ENCODE measurements at places on chromosomes 1 and 21.

DNA sequence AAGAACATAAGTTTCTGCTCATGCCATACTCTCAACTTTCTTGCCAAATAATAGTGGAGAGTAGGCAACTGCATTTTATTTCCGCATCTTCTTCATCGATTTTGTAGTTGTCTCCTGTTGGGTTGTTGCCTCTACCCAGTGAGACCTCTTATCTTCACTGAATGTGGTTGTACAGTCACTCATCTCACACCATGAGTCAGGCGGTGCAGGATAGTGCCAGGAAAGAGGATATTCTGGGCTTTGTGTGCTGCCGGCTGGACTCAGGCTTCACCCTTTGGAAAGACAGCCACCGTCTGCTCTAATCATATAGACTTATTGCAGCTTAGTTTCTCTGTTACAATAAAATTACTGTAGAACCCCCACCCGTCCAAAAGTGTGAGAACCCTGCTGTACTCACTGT, 154.3 kb upstream of the USP24 start:
- no peak for DNase-seq

GRCh38 chr1:166730299-166730888, 108.9 kb upstream of the POGK start:
- no peak for DNase-seq

- no peak for DNase-seq
These were observed 61.1 kb upstream of the ACOT11 start for GRCh38 chr1:54486907-54487306.

GRCh38 chr1:27603681-27604578, at the start of gene AHDC1:
TSS of gene AHDC1 (minus strand) at chr1:27604144. CDS start at chr1:27552115, 52,029 bp downstream.
- DNase-seq, result peak; percentile 84

DNA sequence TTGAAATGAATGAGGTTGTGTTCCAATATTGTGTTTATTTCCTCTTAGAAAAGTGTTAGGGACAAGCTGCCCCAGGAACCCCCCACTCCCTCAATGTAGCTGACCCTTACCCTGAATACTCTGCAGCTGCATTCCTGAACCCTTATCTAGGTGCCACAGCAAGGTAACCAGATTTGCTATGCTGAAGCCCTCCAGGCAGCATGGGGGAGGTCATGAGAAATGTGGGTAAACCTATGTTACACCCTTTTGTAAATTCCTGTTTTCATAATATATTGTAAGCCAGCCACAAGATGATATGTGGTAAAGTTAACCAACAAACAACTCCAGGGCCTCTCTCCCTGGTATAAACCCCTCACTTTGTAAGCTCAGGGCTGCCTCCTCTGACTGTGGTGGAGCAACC, 27.8 kb upstream of the CLDN8 start:
- no peak for DNase-seq

DNA sequence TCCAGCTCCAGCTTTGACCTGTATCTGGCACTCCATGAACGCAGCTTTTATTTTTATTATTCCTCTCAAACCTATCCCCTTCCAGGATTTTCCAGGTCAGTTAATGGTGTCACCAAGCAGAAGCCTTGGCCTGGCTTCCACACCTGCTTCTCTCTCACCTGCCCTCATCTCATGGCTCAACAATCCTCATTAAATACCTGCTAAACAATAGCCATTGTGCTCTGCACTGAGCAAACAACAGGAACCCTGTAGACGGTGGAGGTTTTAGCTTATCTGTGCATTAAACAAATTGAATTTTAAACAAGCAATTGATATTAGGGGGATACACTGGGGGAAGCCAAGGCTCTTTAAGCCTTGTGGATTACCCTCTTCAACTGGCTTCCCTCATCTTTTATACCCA, 15.3 kb downstream of the PYCR2 start:
- DNase-seq, result peak; percentile 82

- DNase-seq, result no peak
These were observed 96.8 kb downstream of the INTS7 start for GRCh38 chr1:211938561-211938997.

DNA sequence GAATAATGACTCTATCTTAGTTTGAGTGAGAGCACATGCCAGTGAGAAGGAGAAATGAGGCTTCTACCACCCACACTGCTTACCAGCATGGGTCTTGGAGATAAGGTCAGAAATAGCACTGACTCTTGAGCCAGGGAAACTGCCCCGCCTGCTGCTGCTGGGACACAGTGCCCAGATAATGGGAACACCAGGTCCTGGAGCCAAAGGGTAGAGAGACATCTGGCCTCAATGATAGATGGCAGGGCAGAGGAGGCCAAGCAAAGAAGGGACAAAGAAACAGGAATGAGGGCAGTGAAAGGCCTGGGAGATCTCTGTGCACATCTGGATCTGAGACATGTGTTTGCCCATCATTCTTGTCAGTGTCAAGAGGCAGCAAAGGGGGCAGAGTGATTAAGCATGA, 97.4 kb downstream of the MIS18A start:
- DNase-seq, result no peak

DNA sequence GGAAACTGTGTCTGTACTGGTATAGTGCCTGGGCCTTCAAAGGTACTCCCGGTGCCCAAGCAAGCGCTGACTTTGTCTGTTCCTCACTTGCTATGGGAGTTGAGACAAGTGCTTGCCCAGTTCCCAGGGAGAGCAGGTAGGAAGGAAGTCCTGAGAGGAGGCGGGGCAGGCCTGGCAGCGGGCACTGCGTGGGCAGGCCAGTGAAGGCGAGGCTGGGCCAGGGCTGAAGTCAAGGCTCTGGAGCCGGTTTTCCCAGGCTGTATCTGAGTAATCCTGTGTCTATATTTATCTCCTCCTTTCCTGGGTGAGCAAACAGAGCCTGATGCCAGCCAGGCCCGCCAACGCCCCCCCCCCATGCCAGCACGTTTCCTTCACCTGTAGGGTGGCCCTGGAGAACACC, 15.9 kb upstream of the EDN2 start:
- peak; percentile 12 for DNase-seq

- DNase-seq, result no peak
These were observed 3.0 kb upstream of the NFIA start for GRCh38 chr1:61079296-61079897.

DNA sequence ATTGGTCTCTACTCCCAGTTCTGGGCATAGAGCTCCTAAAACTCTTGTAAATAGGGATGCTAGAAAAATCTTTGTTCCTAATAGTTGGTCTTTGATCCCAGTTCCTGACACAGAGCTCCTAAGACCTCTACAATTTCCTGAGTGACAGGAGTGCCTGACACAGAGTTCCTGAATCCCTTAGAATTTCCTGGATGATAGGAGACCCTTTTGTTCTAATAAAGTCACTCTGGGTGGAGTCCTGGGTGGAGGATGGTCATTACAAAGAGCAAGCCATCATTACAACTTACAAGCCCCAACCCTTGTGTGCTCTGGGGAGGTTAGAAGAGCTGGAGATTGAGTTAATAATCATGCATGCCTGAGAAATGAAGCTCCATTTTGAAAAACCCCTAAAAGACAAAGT, 58.4 kb downstream of the ZZZ3 start:
- DNase-seq, result no peak

GRCh38 chr1:172657586-172657985, 1.3 kb upstream of the FASLG start:
- no peak for DNase-seq

- DNase-seq, result no peak
These were observed 76.1 kb upstream of the C8B start for GRCh38 chr1:57041901-57042300.

DNA sequence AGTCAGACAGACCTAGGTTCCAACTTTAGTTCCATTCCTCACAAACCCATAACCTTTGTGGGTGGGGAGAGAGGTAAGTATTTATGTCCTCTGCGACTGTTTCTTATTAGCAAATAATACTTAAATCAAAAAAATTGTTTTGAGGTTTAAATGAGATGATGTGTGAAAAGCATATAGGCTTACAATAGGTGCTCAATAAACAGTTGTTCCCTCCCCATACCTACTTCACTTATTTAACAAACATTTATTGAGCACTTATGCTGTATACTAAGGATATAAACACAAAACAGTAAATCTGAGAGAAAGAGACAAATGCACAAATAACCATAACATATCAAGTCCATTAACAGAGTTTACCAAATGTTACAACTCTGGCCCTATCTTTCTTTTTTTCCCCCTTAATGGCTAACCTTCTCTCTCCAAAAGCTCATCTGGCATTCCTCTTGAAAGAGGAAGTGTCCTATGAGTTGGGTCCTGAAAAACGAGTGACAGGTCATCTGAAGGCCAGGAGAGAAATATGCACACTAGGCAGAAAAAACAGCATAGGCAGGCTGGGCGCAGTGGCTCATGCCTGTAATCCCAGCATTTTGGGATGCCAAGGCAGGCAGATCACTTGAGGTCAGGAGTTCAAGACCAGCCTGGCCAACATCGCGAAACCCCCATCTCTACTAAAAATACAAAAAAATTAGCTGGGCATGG, 10.3 kb downstream of the PIGM start:
- no peak for DNase-seq

DNA sequence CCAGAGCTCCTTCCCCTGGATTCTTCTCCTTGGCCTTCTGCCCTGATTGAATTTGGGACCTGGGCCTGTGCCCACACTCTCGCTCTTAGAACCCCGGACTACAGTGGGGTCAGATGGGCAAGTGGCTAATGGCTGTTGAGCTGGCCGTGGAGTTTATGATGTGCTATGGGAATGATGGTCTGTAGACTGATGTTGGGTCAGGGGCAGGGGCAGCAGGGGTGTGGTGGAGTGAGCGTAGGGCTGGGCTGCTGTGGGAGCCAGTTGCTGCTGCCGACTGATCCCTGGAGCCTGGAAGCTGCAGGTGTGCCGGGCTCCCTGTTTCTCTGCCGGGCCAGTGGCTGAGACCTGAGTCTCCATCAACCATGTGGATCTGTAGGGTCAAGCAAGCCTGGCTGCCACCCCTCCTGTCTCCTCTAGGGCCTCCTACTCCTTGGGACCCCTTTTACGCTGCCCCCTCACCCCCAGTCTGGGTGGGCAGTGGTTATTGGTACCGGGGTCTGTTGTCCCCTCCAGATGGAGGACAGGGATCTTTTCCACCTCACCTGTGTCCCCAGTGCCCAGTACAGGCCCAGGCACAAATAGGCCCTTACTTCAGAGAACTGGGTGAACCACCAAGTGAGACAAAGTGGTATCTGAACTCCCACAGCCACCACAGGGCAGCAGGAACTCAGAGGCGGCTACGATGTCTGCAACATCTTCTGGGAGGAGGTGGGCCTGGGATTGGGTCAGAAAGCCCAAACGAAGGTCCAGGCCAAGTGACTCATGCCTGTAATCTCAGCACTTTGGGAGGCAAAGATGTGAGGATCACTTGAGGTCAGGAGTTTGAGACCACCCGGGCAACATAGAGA, 5.1 kb downstream of the PODN start:
- DNase-seq, result no peak

DNA sequence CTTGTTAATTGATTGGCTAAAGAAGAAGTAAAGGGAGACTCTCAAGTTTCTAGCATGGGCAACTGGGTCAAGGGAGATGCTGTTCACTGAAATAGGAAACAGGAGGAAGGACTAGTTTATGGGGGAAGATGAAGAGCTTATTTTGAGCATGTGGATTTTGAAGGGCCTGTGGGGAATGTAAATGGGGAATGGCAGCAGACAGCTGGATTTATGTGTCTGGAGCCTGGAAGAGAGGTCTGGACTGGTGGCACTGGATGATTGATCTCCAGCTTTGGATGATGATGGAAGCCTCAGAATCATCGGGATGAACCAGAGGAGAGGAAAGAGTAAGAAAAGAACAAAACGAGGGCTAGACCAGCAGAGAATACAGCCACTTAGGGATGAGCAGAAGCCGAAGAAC, 54.9 kb upstream of the ENAH start:
- no peak for DNase-seq

DNA sequence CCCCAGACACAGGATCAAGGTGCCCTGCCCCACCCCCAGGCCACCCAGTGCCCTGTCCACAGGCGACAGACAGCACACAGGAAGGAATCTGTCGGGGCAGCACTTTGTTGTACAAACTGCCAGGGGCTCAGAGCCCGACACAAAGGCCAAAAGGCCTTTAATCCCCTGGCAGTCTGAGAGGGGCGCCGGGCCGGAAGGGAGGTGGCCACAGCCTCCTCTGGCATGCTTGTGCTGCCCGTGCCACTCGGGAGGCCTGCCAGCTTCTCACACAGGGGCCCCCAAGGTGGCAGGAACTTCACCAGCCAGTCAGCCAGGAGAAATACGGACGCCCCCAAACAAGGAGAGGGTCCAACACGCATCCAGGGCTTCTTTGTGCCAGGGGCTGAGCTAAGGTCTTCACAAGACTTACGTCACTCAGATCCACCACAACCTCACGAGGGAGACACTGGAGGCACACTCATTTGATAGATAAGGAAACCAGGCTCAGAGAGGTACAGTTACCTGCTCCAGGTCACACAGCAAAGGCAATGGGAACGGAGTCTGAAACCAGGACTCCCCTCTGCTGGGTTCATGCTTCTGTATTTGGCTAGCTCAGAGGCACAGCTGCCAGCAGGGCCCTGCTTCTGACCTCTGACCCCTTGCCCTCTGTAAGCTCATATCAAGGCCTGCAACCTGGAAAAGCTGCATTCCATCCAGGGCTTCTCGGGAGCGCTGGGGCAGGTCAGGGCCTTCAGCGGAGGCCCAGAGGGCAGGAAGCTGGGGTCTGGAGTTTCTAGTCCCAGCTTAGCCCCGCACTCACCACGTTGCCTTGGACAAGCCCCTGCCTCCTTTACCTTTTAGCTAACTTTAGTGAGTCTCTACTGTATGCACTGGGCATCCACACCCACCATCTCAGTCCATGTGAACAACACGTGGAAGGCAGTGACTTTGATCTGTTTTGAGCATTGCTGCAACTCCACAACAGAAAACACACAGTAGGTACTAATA, 34.8 kb downstream of the HSPG2 start:
- DNase-seq, result no peak

DNA sequence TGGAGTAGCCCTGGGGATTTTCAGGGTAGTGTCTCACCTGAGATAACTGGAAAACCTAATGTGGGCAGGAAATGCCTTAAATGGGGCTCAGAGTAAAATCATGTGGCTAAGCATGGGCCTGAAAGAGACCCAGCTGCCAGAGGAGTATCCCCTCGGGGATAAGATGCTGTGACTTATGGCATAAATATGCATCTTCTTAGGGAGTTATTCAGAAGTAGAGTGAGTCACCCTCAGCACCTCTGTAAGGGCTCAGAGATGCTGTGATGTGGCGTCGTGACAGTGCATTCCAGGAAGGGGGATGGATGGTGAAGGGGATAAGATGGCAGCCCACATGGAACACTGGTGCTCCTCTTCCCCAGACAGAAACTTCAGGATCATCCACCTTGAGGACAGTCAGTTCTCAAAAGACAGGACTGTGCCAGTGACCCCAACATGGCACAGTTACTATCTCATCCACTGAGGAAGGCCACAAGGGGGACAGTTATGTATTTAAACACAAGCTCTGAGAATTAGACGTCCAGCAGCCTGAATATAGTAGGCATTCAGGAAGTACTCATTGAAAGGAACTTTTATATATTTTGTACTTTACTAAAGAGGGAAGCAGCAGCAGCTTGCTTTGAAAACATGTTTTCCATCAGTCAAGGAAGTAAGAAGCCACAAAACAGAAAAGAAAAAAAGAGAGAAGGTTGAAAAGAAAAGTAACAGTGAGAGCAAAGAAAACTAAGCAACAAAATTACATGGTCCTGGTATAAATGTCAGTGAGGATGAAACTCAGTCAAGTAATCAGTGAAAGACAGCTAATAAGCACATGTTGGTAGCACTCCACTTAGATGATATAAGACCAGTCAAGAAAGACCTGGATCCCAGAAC, 8.3 kb downstream of the IL24 start:
- DNase-seq, result no peak
